ENCODE measurements at places on chromosomes 13 and 19.
A peak's percentile ranks its signal among the peaks of the same experiment; 100 is the strongest.

- peak; percentile 52 for DNase-seq
Observed at GRCh38 chr19:6736169-6736916, 1.0 kb downstream of the GPR108 start.

DNA sequence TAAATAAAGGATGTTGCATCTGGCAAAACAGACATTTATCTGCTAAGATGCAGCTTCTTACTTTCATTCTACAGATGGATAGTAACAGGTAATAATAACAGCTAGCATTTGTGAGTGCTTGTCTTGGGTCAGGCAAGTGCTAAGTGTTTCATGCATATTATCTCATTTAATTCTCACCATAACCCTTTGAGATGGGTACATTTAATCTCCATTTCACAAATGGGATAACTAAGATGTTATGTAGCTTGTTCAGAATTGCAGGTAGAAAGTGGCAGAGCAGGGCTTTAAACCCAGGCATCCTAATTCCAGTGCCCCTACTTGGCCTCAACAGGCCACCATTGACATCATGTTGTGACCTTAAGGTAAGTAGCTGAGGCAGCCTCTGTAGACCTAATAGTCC is 69.8 kb downstream of the LMO7 start:
- no peak for DNase-seq

DNA sequence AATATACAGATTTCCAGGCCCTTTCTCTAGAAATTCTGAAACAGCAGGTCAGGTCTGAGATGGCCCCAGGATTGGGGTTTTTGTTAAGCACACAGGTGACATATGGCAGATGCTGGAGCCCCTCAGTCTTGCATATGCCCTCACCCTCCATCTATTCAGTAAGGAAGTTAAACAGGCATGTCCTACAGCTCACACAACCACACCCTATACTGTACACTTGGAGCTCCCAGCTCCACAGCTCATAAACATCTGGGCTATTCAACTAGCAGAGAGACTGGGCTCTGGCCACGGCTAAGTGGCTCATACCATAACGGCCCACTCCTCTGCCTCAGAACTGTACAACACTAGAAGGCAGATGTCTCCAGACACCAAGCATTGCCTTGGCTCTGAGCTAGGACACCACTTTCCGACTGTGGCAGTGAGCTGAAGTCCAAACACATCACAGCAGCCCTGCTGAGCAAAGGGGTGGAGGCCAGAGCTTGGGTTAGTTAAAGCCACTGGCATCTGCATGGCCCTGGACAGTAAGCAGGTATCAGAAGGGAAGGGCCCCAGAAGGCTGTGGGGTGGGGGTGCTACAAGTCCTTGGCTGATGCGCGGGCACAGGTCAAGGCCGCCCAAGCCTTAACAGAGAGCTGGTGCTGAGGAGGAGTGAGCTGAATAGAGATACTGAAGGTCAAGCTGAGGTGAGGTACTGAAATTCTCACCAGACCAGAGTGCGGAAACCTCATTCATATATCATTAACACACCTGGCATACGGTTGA is 79.1 kb downstream of the ABCC4 start:
- DNase-seq = no peak

DNA sequence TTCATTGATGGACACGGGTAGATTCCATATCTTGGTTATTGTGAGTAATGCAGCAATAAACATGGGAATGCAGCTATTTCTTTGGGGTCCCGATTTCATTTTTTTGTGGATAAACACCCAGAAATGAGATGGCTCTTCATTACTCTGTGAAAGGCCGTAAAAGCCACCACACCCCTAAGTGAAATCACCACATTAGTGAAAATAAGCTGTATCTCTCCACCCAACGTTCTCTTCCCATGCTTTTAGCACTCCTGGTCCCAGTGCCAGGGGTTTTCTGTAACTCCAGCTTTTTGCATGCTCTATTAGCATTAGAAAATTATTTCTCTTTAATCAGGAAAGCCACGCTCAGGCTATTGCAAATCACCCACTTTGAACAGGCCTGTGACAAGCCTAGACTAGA is 15.8 kb downstream of the CHAMP1 start:
- no peak for DNase-seq

DNA sequence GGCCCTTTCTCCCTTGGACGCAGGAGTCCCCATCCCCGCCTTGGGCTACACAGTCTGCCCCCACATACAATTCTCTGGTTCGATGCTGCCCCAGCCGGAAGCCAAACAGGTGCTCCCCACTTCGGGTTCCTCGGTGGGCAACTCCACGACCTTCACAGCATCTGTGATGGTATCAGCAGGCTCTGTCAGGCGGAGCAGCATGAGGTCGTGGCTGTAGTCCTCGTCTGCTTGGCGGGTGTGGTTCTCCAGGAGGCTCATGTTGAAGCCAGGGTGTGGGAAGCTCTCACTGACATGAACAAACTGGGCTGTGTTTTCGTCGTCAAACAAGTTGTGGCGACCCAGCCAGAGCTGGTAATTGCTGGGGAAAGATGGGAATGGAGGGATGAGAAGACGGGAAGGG is 3.5 kb downstream of the KLK1 start:
- no peak for DNase-seq

DNA sequence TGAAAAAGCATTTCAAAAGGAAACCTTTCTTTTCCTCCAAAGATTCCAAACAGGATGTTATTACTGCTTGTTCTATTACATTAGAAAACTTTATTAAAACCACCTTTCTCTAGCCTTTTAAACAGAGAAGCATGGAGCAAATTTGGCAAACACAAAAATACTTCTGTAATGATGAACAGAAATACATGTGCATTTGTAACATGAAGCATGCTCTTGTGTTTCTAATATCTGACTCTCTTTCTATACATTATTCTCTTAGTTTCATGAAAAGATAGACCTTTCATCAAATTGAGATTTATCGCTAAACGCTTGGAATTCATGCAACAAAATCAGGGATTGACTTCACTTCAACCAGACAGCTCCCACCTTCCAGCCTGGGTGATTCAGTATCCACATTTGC is 152.8 kb upstream of the IRS2 start:
- no peak for DNase-seq

GRCh38 chr13:94656766-94657165 is 55.1 kb downstream of the GPR180 start:
- no peak for DNase-seq

GRCh38 chr13:25922376-25922775 is 129.4 kb downstream of the SHISA2 start:
- no peak for DNase-seq
